ENCODE measurements at places on chromosomes 12 and 14. TPM values are rescaled to one million over a fixed set of nuclear protein-coding genes. Genes with fewer than 3 reads are reported as not detected.

The PAH gene
- 193 TPM for polyA plus RNA-seq

The LALBA gene
- polyA plus RNA-seq: not detected

The CCDC85C gene
- polyA plus RNA-seq: 14.7 TPM

DNA sequence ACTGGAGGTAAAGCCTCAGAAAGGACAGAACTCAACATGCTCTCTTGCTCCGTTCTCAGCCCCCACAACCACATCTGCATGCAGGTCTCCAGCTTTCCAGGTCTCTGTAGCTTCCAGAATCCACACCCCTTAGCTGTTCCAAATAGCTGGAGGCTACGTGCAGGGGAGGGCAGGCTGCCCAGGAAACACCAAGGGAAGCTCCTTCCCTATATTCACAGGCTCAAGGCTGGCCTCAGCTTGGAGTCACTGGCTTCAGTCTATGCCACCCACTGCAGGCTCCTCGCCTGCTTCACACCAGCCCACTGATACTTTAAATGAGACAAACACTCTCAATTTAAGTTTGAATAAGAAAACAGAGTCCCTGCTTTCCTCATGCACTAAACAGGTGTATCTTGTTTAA, 73.3 kb downstream of the ASCL4 start:
- no peak for DNase-seq

- DNase-seq: no peak
Observed at GRCh38 chr14:50882932-50883826, 11.3 kb downstream of the ABHD12B start.

DNA sequence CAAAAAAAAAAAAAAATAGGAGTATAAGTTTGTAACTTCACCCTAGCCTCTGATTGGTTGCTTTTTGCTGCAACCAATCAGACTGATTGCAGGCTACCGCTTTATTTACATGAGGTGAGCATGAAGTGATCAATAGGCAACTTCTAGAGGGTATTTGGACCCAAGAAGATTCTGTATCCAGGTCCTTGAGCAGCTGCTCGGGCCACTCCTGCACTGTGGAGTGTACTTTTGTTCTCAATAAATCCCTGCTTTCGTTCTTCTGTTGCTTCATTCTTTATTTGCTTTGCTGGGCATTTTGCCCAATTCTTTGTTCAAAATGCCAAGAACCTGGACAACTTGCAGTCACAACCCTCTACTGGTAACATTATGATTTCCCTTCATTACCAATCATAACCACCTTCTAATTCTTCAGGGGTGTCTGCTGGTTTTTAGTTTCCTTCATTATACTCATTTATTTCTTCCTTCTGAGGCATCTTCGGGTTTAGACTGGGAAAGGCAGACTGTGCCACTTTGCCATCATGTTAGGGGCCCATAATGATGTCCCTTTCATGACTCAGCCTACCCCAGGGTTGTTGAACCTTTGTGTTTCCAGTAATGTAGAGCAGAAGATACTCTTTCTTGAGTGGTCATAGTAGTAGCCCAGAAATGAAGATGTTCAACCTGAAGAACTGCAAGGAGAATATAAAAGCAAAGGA, 43.4 kb upstream of the LIMA1 start:
- no peak for DNase-seq

GRCh38 chr14:51733147-51733546, 81.4 kb downstream of the FRMD6 start:
- DNase-seq: no peak

Measured in kidney (tissue), 22 donors.